ENCODE measurements at places on chromosomes 7 and 10.
A peak's percentile ranks its signal among the peaks of the same experiment; 100 is the strongest.

- no peak for DNase-seq
Measured at GRCh38 chr7:147279514-147279913, 1162.9 kb downstream of the CNTNAP2 start.

GRCh38 chr7:120588416-120588815 is 269.5 kb downstream of the TSPAN12 start:
- no peak for DNase-seq

GRCh38 chr7:98285157-98286092 is 3.9 kb downstream of the BRI3 start:
- no peak for DNase-seq

DNA sequence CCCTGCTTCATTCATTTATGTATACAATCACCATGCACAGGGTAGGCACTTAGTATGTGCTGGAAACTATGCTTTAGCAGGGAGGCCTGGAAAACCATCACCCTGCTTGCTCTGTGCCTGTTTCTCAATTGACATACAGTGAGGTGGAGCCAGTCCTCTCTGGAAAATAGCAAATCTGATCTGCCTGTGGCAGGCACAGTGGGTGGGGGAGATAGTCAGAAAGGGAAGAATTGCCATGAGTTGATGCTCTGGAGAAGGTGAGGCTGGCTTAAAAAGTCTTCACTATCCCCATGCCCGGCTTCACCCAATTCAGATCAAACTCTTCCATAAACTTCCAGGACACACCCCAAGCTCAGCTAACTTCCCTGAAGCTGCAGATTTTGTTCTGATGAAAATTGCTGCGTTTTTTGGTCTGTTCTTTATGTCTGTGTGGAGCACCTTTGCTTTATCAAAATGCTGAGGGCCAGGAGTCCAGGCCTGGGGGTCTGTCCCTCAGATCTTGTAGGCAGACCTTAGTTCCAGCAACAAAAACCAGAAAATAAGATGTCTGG is 84.8 kb downstream of the ANK3 start:
- no peak for DNase-seq

- no peak for DNase-seq
Measured at GRCh38 chr7:72437610-72438009, 25.5 kb upstream of the CALN1 start.

GRCh38 chr7:53672681-53673080 is 637.2 kb downstream of the POM121L12 start:
- DNase-seq: no peak

DNA sequence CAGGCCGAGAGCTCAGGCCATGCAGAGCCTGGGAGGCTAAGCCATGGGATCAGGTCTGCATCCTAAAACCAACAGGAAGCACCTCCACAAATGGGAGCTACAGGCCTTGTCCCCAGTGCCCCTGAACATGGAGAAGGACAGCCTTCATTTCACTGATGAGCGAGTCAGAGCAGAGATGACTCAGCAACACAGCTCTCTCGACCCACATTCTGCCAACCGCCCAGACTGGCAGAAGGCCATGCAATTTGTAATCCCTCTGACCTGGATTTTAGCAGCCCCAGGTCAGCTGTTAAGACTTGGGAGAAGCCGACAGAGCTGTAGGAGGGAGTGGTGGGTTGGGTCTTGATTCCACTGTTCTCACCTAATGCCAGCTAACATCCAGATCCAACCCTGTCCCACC is 25.5 kb downstream of the VOPP1 start:
- peak; percentile 63 for DNase-seq

GRCh38 chr10:110833234-110833940 is 38.3 kb upstream of the PDCD4 start:
- no peak for DNase-seq

- no peak for DNase-seq
Measured at GRCh38 chr10:91380873-91381256, 29.3 kb upstream of the HECTD2 start.

GRCh38 chr10:58064714-58065528 is 202.8 kb downstream of the IPMK start:
- no peak for DNase-seq

GRCh38 chr10:44066527-44067255 is 318.2 kb downstream of the CXCL12 start:
- no peak for DNase-seq

GRCh38 chr10:22925088-22925487 is 2.8 kb upstream of the ARMC3 start:
- DNase-seq: no peak

GRCh38 chr10:78339251-78339650 is 305.6 kb downstream of the RPS24 start:
- DNase-seq: no peak
